ENCODE measurements at places on chromosomes 6 and 20.
A peak's percentile ranks its signal among the peaks of the same experiment; 100 is the strongest.

DNA sequence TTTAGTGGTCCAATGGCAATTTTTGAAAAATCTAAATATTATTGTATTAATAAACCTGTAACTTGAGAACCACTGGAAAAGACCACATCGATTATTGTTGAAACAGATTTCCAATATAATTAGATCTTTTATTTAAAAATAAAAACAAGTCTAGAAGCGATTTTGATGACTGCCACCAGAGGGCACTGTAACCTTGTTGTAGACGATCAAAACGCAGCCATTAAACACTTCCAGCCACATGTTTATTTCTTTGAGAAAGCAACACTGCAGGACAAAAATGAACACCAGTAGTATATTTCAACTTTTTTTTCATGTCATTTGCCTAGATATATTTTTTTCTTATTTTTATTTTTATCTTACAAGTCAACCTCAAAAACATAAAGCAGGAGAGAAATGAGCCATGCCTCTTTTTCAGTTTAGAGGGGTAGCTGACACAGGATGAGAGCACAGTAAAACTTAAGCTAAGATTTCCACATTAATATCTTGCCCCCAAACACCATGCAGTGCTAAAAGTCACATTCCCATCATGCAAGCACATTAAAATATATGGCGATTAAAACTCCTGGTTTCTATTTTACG is 115.4 kb downstream of the OPRM1 start:
- DNase-seq = peak; percentile 57

GRCh38 chr20:50445354-50446151 is 64.6 kb upstream of the PTPN1 start:
- no peak for DNase-seq

DNA sequence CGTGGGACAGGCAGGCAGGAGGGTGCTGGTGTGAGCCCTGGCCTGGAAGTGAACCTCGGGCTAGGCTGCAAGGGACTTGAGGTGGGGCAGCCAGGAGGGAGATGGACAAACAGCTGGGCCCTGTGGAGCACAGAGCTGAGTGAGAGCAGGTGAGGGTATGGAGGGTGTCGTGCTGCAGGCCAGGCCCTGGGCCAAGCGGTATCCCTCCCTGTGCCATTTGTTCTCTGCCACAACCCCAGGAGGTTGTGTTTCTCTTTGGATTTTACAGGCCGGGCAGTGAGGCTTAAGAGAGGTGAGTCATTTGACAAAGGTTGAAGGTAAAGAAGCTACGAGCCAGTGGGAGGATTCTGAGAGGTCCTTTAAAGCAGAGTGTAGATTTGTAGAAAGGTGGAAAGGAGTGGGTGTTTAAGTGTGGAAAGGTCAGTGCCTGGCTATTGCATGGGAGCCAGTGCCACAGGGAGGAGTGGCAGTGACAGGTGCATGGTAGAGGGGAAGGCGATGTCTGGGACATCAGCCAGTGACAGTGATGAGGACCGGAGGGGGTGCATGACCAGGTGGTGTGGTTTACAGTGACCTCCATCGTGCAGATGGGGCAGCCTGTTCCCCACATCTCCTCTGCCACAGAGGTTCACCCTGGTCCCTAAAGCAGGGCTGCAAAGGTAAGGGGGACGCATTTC is 39.8 kb downstream of the GMPR start:
- no peak for DNase-seq

- no peak for DNase-seq
Observed at GRCh38 chr20:33819456-33819855, 8.3 kb downstream of the CHMP4B start.

DNA sequence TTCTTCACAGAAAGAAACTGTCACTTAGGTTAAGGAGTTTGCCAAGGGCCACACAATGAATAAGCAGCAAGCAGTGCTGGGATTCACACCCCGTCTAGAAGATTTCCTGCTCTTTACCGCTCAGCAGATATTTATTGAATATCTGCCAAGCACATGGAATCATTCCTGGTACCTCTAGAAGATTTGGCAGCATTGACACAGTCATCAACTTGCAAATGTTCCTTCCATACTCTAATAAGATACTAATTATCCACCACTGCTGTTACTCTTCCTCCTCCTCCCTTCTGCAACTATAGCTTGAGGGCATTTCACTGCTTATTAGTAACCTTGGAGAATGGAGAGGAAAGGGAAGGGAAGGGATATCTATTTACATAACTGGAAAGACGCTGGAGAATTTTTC is 13.0 kb downstream of the MOXD1 start:
- DNase-seq = no peak

GRCh38 chr6:107730106-107730505 is 94.0 kb downstream of the SCML4 start:
- peak; percentile 47 for DNase-seq

DNA sequence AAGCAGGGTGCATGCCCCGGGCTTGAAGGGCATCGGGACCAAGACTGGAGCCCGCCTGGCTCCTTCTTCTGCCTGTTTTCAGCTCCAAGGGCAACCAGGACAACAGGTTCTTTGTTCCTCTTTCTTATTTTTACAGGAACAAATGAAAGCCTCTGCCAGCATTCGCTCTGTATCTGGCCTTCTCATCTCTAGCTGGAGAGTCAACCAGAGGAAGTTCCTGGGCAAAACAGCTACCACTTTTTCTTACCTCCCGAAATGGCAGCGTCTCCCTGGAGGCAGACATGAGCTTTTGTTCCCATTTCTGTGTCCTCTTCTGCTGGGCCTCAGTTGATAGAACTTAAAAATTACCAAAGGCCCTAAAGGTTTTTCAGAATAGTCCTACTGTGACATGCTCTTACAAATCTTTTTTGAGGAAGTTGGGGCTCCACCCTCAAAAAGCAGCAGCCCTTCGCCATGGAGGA is 74.1 kb upstream of the NAA20 start:
- no peak for DNase-seq

DNA sequence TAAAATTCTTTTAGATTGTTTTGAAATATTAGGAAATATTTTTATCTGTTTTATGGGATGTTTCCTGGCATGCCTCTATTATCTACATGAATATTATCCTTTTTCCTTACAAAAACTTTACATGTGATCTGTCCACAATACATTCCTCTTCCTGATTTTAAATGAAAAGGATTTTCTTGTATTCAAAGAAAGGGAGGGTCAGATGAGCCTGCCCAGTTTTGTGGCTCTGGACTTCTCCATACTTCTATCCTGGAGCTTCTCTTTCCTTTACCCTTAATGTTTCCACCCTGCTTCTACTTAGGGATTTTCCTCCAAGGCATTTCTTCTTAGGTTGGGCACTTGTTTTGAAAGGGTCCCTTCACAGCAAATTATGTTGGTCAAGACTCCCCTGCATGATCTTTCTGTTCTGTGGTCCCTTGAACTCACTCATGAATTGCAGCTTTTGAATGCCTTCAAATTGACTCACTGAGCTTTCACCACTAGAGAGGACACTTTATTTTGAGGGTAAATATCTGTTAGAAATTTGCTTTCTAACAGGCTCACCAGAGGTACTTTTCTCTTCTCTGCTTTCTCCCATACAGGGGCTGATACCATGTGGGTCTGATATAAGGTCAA is 104.9 kb downstream of the CENPW start:
- no peak for DNase-seq

DNA sequence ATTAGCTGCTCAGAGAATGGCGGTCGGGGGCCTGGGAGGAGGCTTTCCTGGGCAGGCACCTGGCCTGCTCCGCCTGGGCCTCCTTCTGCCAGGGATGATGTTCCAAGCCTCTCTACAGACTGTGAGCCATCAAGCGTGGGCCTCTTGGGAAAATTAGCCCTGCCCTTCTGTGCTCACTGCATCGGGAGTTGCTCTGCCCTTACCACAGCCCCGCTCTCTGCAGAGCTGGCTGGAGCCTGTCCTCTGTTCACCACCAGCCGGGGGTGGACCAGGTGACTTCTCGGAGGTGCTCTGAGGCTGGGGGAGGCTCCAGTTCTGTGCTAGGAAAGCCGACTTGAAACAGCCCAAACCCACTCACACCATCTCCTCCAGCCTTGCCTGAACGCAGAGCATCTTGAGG is 24.2 kb downstream of the MDGA1 start:
- no peak for DNase-seq

DNA sequence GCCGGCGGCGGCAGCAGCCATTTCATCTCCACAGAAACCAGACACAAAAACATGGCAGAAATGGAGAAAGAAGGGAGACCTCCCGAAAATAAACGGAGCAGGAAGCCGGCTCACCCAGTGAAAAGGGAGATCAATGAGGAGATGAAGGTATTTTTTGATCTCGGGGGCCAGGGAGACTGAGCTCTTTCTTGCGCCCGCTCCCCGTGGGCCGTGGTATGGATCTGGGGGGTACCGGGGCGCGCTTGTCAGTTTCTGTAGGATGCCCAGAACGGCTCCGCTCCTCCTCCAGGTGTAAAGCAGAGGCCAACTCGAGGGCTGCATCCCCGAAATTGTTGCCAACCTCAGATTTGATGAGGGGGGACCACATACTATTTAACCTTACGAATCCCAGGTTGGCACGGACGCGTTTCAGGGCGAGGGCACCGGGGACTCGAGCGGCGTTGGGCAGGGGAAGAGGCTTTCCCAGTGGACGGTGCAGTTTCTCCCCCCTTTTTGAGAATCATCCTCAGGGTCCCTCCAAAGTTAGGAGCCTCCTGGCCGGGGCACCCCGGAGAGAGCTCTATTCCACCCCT is 735 bp downstream of the SOBP start:
- no peak for DNase-seq

DNA sequence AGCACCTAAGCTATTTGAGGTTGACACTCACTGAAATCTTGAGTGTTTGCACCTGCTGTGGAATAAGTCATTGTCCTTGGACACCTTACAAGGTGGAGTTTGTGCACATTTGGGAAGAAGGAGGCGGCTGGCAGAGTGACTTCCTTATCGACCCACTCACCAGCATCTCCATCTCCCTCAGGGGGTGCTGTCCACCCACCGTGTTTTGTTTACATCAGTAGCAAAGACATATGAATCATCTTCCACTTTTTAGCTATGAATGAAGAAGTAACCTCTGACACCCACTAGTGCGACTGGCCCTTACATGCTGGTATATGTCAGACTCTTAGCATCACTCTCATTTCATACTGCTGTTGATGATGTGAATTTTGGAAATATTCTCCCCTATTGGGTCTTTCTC is 119.5 kb upstream of the SGK1 start:
- peak; percentile 54 for DNase-seq

DNA sequence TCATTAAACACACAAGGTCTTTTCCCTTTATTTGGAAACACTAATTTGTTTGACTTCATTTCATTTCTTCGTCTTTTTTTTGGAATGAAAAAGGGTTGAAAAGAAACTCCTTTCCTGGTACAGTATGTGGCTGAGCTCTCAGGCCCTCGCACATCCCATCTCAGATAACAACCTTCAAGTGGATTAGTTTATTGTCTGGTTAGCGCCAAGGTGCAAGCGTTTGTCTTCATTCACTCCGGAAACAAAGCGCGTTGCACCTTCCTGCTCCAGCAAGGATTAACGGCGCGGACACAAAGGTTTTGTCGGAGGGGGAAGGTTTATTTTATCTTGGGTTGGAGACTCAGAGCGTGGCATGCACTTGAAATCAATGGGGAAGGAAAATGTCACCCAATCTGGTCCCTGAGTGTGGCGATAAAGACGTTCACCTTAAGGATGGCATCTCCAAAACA is 5.3 kb upstream of the NKX2-2 start:
- DNase-seq = no peak

DNA sequence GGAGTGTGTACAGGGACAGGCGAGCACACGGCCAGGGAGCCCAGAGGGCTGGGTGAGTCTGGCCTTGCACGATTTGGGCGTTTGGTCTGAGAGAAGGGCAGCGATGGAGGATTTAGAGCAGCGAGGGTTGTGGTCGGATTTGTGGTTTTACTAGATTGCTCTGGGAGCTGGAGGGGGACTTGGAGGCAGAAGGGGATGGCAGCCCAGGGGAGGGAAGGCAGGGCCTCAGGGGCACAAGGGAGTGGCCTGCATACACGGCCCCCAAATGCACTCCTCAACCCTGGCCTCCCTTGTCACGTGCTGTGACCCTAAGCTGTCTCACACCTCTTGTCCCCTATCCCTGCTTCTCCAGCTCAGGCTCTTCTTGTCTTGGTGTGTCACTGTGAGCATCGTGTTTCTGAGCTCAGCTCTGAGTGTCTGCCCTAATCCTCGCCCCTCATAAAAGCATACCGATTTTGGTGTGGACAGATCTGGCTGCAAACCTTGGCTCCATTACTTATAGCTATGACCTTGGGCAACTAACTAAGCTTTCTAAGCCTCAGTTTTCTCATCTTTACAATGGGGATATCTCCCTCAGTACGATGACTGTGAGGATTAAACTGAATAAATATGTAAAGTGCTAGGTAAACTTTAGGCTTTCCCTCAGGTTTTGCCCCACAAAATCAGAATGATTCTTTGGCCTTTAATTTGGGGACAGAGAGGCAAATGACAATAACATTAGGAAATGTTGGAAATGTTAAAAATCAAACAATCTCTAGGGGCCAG is 120.1 kb upstream of the ARMC2 start:
- DNase-seq = no peak

- DNase-seq = no peak
Observed at GRCh38 chr6:26218824-26219223, 131.6 kb downstream of the HFE start.

GRCh38 chr6:129183681-129184301 is 300.9 kb downstream of the LAMA2 start:
- no peak for DNase-seq

All from stimulated activated CD4-positive, alpha-beta T cell treated with anti-CD3 and anti-CD28 coated beads, Interleukin-1b, Interleukin-23, amount 100 ng/mL, for 48 hours (primary cell).